Brain microvascular endothelial cell (primary cell): ENCODE measurements at places on chromosomes 5 and 9.

GRCh38 chr9:133825555-133826218 lies 87.5 kb upstream of the SARDH start:
- DNase-seq = peak; percentile 9

GRCh38 chr5:143309661-143310431 lies 93.6 kb downstream of the NR3C1 start:
- no peak for DNase-seq

GRCh38 chr5:177994561-177995190 lies 1.4 kb downstream of the PROP1 start:
- DNase-seq = no peak

- no peak for DNase-seq
These were observed 124.1 kb downstream of the NXNL2 start for GRCh38 chr9:88659126-88659525.

DNA sequence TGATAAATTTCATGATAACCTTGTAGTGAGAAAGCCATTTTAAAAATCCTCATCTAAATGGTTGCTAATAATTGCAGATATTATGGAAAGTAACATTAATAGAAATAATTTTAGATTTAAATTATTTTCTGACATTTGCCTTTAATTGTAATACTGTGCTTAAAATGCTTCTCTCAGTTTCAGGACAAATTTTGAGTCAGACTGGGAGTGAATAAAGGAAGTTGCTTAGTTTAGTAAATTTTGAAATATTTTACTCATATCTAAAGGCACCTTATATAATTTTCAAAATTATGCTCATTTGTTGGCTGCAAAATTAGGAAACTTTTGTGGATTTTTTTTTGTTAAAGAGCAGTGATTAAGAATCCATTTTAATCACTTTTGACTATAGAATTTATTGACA lies 93.8 kb downstream of the CSNK1G3 start:
- no peak for DNase-seq

- DNase-seq = no peak
These were observed 75.2 kb upstream of the SSBP2 start for GRCh38 chr5:81826128-81826527.

GRCh38 chr5:74540622-74541021 lies 99.9 kb downstream of the ENC1 start:
- DNase-seq = no peak

- DNase-seq = peak; percentile 34
These were observed 126.4 kb upstream of the SLC12A2 start for GRCh38 chr5:127957183-127957582.

DNA sequence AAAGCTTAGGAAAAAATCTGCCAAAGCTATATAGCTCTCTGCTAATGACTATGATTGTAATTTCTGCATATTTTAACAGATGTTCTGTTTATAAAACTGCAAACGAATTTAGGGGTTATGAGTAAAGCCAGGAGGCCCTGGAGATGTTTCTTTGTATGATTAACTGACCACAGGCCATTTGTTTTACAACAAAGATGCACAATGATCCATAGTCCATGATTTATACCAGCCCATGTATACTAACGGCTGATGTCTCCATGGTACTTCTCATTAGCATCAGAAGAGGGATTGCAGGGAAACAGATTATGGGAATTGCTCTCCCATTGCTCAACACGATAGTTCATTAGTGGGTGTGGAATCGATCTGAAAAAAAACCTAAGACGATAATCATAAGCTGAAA lies 78.9 kb downstream of the PPP2R2B start:
- DNase-seq = no peak

DNA sequence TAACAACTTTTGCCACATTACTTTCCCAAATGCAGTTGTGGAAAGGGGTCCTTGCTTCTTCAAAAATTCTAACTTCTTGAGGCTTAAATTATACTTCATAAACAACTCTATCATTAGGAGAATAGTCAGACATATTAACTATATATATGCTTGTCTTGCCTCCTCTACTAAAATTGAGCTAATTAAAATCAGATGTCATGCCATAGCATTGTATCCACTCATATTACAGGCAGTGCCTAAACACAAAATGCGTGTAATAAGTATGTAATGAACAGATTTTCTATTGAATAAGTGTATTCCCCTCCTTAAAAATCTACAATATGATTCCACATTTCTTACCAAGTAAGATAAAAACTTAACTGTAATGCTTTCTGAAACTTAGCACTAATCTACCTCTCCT lies 204.5 kb downstream of the PLK2 start:
- DNase-seq = no peak

DNA sequence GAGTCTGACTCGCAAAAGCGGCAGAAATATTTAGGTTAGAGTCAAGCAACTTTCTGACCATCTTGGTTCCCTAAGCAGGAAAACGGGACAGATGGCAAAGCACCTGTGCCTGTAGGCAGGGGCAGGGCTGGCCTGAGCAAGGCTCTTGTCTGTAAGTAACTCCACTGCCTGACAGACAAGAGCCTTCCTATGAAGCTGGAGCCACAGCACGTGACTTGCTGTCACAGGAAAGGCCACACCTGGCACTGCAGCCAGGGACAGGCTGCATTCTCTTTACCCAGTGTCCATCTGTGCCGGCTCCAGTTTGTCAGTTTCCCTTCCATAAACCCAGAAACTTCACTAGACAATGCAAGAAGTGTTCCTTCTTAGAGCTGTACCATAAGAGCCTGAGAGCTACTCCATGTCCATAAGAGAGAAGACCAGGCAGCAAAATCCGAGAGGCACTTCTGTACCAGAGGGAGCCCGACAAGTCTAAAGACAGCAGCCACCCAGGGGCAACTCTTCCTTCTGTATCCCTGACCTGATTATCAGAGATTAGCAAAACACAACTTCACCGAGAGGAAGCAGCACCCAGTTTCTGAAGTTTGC lies 78.1 kb downstream of the GPR21 start:
- no peak for DNase-seq

DNA sequence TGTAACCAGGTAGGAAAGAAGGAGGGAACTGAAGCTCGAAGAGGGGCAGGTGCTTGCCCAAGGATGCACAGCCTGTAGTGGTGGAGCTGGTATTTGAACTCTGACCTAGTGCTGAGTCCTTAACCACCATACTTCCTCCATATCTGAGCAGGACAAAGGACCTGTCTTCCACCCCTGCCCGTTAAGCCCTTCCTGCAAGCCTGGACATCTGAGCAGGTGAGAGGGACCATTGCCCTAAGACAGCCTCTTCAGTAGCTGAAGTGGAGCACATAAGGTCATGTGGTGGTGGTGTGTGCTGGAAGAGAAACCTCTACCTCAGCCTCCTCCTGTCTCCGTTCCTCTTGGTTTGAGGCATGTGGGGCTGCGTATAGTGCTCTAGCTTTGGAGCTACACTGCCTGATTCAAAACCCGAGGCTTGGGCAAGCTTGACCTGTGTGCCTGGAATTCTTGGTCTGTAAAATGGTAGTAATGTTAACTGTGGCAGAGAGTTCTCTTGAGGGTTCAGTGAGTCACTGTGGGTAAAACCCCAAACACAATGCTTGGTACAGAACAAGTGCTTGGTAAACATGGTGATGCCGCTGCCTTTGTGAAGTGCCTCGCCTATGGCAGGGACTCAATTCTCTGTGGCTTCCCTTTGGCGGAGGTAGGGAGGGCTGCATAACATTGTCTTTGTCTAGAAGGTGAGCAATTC lies 7.4 kb downstream of the GALNT10 start:
- DNase-seq = peak; percentile 19

DNA sequence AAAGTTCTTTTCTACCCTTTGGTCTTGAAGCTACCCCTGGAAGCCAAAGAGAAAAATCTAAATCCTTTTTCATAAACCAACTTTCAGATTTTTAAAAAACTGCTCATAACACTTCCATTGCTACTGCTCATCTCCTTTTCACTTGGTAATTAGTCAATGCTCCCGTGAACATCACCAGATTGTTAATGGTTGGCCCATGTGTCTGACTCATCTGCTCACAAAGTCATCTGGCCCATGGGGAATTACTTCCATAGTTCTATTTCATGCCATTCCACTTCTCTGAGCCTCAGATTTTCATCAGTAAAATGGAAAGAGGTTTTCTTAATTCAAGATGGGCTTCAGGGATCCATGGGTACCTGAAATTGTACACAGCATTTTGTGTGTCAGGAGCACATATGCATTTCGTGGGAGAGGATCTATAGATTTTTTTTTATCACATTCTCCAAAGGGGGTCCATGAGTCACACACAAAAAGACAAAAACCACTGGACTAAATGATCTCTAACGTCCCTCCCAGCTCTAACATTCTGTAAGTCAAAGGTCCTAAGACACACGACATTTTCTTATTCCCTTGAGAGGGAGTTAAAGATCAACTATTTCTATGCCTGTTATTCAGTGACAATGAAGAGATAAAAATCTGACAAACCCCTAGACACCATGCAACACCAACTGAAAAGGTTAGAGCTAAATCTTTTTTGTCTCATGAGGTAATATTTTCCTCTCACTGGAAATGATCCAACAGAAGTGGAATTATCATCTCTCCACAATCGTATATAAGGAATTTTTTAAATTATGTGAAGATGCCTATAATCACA lies 75.4 kb downstream of the TEX10 start:
- peak; percentile 55 for DNase-seq

DNA sequence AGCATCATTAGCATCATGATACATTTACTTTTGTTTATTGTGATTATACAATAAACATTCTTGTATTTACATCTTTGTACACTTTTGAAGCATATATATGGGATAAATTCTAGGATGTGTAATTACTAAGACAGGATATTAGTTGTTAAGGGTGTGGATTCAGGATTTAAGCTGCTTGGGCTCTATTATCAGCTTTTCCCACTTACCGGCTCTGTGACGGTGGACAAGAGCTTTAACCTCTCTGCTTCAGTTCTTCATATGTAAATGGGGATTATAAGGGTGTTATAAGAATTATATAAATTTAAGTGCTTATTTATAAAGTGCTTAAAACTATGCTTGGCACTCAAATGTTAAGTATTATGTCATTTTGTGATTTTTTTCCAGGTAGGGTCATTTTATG lies 131.1 kb downstream of the FER start:
- no peak for DNase-seq

DNA sequence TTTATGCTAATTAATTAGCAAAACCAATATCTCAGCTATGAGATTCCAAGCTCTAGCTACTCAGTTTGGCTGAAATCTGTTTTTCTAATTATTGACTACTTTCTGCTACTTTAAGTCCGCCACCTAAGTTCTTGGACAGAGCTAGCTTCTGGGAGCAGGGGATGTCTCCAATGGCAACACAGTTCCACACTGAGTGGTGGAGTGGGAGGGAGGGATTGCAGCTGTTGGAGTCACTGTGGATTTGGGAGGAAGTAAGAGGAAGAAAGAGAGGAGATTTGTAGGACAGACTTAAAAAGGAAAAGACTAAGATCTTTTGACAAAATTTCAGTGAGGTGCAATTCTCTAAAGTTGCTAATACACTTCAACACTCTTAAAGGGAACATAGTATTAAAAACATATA lies 450.8 kb downstream of the NFIB start:
- no peak for DNase-seq

- no peak for DNase-seq
These were observed 2.2 kb upstream of the SLIT3 start for GRCh38 chr5:169303119-169303515.

DNA sequence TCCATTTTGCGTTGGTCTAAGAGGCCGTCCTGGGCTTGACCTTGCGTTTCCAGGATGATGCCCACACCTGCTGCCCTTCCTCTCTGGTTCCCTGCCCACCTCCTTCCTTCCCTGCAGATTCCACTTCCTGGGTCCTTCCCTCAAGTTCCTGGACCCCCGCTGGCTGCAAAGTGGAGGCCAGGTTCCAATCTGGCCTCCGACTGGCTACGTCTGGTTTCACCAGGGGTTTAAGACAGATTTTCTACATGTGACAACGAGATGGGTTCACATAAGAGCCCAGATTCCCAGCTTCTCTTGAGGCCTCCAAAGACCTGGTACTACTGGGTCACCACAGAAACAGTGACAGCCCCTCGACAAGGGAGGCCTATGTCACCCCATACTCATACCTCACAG lies 2.1 kb downstream of the MGAT4B start:
- DNase-seq = no peak

- DNase-seq = peak; percentile 13
These were observed 638.6 kb downstream of the SEMA5A start for GRCh38 chr5:8907168-8907868.

GRCh38 chr9:134434894-134435506 lies 108.7 kb downstream of the RXRA start:
- peak; percentile 91 for DNase-seq

DNA sequence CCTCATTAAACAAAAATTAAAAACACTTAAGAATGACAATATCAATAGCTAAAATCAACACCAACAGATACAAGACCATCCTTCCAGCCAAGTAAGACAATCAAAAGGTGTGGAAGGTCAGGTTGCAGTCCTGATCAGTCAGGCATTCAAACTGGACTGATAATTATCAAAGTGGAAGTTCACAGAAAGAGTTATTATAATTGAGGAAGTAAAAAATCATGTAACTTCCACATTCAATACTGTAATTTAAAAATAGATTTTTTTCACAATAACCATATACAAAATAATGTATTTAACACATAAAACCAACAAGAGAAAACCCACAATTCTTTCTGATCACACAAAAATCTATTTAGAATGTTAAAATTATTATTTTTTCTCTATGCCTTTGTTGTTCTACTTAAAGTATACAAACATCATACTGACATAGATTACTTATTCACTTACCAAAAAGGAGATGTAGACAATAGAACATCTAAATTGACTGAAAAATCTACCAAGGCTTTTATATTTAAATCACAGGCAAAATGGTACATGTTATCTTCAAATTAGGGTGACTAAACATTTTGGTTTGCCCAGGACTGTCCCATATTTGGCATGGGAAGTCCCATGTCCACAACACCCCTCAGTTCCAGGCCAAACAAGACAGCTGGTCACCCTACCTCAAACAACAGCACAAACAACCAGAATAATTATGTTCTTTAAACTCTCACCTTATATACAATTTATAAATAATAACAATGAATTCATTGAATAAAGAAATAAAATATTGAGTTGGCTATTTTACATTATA lies 142.5 kb upstream of the SLC24A2 start:
- no peak for DNase-seq

- DNase-seq = no peak
These were observed 752.9 kb upstream of the SEMA6A start for GRCh38 chr5:117327511-117327910.

DNA sequence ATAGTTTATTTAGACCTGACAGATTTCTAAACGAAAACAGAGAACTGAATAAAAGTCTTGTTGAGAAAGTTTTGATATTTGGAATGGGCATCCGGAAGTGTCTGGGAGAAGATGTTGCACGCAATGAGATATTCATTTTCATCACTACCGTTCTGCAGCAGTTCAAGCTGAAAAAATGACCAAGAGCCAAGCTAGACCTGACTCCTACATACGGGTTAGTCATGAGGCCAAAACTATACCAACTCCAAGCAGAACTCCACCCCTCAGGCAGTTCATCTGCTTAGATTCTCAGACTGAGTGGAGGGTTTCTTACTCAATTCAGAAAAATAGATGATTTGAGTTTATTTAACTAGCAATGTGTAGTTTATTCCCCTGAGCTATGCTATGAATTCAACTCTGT lies 95.4 kb upstream of the ANXA1 start:
- DNase-seq = no peak

GRCh38 chr9:77462066-77462465 lies 186.1 kb downstream of the GNA14 start:
- no peak for DNase-seq
